ENCODE measurements at places on chromosomes 13 and 19. TPM values are rescaled to one million over a fixed set of nuclear protein-coding genes. Genes with fewer than 3 reads are reported as not detected.

Gene PLK5
- 0.31 TPM for total RNA-seq

Gene C13orf42
- total RNA-seq = not detected

Gene RUBCNL
- total RNA-seq = 3.4 TPM

Gene SEMA6B
- total RNA-seq = 36.9 TPM

Gene CCDC8
- total RNA-seq = 2.2 TPM

All from parietal lobe (tissue), 2 donors.